GM12891 (cell line): ENCODE measurements at places on chromosomes 3 and 15.

GRCh38 chr3:187773233-187774184 is 28.2 kb upstream of the BCL6 start:
- no peak for DNase-seq

- no peak for DNase-seq
Observed at GRCh38 chr15:46703871-46704637, 1013.3 kb upstream of the SEMA6D start.

DNA sequence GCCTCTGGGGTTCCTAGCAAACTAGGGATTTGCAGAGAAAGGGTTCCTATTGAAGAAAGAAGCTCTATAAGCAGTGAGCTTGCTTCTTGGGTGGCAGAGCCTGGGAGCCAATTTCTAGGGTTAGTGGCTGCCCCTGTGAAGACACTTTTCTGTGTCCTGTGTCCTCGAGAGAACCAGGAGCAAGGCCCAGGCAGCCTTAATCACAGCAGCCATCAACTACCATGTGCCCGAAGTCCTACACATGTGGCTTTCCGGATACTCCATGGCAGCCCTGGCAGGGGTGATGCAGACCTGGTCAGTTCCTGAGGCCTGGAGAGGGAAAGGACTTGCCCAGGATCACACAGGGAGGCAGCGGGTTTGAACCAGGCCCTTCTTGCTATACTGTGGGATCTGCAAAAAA is 27.7 kb upstream of the TSPAN3 start:
- DNase-seq, result no peak

DNA sequence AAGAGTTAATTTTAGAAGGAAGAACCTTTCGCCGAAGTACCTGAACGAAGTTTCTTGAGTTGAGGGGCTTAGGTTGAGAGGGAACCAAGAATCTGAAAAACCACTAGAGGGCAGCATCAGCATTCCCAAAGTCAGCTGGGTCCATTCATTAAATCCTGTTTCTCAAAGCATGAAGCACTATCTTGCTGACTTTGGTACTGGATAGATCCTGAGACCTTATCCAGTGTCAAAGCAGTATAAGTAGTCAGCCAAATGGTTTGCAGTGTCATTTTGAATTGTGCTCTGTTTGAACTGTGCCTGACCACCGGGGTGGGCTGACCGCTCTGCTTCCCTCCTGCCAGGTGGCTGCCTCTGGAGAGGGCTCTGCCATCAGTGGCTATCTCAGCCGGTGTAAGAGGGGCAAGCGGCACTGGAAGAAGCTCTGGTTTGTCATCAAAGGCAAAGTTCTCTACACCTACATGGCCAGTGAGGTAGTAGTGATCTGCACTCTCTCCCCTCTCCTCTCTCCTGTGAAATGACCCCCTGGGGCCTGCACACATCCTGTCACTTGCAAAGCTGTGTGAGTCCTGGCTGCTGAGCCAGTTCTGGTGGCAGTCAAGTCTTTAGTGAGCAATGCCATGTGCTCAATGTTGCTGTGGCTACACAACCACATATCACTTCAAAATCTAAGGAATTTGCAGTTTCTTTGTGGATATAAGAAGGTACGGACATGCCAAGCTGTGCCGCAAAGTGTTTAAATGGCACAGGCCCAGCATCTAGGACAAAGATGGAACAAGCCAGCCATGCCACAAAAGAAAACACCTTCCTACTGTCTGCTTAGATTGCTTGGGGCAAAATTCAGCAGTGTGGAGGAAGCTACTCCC is 21.4 kb upstream of the NR2C2 start:
- no peak for DNase-seq

DNA sequence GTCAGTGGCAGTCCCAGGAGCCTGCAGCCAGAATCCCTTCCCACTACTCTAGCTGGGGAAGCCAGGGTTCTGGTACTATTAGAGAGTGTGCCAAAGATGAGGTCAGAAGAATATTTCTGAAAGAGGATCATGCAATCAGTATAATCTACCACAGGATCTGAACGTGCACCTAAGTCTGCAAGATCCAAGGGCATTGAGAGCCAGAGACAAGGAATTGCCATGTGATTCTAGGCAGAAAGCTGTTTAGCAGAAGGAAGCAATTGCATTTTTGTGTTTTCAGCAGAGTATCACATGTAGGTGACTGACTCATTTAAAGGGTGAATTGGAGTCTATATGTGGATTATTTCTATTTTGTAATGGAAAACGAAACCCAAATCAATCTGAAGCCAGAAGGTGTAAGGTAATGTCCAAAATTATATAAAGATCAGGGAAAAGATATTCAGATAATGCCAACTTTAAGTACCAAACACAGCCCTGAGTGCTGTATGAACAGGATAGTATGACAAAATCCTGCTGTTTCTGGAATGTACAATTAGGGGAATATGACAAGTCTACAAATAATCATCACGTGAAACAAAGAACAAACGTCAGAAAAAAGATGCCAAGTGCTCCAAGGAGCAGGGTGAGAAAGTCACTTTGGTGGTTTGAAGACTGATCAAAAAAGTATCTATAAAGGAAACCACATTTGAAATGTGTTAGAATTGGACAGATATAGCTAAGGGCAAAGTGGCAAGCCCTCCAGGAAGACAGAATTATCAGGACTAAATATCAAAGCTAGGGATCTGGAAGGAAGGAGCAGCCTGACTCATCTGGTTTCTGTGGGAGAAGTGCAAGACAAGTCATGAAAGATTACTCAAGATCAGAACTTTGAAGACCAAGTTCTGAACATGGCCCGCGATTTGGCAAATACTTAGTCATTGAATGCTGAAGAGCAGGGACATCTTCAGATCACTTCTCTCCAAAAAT is 1036.6 kb downstream of the NTRK3 start:
- no peak for DNase-seq

- no peak for DNase-seq
Observed at GRCh38 chr3:187769771-187770170, 24.5 kb upstream of the BCL6 start.

- DNase-seq, result no peak
Observed at GRCh38 chr3:126658584-126658983, 3.7 kb upstream of the TXNRD3 start.

DNA sequence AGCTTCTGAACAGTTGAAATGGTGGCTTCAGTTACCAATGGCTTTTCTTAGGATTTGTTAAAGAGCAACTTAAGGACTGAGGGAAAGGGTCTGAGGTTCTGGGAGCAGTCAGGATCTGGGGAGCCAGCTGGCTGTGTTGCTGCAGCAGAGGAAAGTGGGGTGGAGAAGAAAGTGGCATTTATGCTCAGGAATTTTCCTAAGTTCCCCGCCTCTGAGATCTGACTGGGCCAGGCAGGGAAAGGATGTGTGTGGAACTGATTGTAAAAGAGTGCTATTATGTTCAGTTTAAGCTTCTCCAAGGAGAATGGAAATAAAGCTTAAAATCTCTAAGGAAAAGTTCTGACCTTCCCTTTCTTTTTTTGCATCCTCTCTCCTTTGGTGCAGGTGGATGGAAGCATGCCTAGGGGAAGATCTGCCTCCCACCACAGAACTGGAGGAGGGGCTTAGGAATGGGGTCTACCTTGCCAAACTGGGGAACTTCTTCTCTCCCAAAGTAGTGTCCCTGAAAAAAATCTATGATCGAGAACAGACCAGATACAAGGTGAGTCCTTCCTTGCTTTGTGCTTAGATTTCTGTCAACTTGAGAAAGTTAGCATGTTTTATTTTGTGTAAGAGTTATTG is 37.8 kb downstream of the IQGAP1 start:
- DNase-seq, result no peak
